Activated CD8-positive, alpha-beta memory T cell treated with anti-CD3 and anti-CD28 coated beads for 4 hours (primary cell): ENCODE measurements at places on chromosomes 11 and 22.

- DNase-seq, result no peak
Measured at GRCh38 chr22:38335077-38335476, 17.8 kb upstream of the CSNK1E start.

GRCh38 chr11:8062781-8063257 is 18.2 kb upstream of the TUB start:
- DNase-seq, result no peak

DNA sequence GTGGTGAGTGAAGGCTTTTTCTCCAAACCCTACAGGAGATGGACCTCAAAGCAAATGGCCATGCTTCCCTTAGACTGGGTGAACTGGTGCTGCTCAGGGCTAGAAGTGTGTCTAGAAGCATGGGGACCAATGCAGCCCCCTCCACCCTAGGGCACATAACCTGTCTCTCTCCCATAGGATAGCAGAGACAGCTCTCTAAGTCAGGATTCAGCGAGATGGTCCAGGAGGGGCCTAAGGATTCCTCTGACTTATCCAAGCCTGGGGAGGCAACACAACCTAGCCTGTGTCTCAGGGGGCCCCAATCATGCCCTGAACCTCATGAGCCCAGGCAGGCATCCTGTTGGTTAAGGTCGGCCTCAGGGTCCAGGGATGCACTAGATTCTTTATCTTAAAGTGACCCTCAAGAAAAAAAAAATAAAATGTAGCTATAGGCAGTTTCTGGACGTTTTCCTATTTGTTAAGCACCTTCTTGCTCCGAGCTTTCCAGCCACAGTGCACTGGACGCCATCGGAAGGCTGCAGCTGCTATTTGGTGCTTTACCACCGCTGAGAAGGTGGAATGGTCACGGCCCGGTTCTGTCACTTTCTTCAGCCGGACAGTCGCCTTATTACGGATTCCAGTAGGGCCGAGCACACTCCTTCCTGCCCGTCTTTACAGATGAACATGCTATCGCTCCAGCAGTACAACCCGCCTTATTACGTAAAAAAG is 5.0 kb upstream of the CCND1 start:
- no peak for DNase-seq

- no peak for DNase-seq
Measured at GRCh38 chr11:99554232-99554903, 533.6 kb downstream of the CNTN5 start.

- DNase-seq, result no peak
Measured at GRCh38 chr11:116420770-116421528, 351.8 kb downstream of the BUD13 start.

DNA sequence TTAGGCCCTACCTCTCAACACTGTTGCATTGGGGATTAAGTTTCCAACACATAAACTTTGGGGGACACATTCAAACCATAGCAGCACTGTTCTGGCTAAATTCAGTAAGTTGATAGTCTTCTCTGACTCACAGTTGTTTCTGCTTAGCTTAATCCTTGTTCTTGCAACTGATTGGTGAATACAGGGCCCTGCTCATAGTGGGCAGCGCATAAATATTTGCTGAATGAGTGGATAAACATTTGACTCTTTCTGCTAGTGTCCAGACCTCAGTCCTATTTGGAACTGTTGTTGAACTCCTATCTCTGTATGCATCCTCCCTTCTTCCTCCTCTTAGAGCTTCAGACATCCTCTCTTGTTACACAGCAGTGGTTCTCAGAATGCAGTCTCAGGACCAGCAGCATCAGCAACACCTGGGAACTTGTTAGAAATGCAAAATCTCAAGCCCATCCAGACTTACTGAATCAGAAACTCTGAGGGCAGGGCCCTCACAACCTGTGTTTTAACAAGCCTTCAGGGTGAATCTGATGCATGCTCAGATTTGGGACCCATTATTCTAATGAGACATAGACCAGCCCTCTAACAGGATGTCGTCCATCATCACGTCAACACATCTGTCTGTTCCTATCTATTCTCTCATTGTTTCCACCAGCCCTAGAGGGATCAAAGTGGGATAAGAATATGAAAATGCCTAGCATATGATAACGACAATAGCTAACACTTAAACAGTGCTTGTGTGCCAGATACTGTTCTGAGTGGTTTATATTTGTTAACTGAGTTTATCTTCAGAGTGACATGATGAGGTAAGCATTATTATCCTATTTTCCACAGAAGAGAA is 22.3 kb downstream of the SPON1 start:
- DNase-seq, result no peak

- DNase-seq, result no peak
Measured at GRCh38 chr22:27129266-27129665, 471.9 kb downstream of the MIAT start.

DNA sequence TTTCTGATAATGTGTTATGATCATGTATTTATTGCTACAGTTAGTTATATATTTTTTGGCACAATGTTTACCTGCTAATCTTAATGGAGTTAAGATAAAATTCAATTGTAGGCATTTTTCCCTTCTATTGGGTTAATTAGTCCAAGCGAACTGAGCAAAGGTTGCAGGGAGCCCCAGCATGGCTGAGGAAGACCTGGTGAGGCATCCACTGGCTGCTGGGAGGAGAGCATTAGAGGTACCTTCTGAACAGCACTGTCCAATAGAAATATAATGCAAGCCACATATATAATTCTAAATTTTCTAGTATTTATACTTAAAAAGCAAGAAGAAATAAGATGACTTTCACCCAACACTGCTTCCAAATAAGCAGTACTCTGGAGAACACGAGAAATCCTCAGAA is 689 bp upstream of the TMEM126A start:
- no peak for DNase-seq

- no peak for DNase-seq
Measured at GRCh38 chr11:113873236-113873626, 2.1 kb downstream of the USP28 start.

- no peak for DNase-seq
Measured at GRCh38 chr22:37196539-37197450, 8.7 kb upstream of the C1QTNF6 start.

GRCh38 chr11:92462821-92463220 is 238.2 kb downstream of the FAT3 start:
- no peak for DNase-seq

GRCh38 chr11:101407324-101407723 is 176.5 kb downstream of the TRPC6 start:
- no peak for DNase-seq

GRCh38 chr11:60825118-60825517 is 16.8 kb upstream of the CCDC86 start:
- DNase-seq, result no peak

DNA sequence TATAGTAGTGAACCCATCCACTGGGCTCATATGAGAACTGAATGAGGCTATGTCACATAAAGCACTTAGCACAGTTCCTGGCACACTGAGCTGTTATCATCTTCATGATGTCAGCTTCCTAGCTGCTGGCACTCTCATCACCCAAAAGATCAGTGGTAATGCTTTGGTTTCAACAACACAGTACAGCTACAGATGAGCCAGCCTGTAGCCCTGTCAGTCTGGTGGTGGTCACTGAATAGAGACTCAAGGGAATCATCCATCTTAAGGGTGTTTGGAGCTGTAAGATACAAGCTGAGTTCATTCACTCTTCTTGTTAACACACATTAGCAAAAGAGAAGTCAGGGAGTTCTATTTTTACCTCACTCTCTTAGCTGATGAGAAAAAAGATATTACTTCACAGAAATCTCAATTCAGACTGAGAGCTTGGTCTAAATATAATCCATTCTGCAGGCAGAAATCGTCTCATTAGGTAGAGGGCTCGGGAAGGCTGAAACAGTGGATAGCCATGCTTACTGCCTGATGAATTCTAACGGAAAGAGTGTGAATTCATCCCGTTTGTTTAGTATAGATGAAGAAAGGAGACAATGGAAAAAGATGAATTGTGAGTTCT is 6.3 kb upstream of the SLC1A2 start:
- DNase-seq, result no peak

DNA sequence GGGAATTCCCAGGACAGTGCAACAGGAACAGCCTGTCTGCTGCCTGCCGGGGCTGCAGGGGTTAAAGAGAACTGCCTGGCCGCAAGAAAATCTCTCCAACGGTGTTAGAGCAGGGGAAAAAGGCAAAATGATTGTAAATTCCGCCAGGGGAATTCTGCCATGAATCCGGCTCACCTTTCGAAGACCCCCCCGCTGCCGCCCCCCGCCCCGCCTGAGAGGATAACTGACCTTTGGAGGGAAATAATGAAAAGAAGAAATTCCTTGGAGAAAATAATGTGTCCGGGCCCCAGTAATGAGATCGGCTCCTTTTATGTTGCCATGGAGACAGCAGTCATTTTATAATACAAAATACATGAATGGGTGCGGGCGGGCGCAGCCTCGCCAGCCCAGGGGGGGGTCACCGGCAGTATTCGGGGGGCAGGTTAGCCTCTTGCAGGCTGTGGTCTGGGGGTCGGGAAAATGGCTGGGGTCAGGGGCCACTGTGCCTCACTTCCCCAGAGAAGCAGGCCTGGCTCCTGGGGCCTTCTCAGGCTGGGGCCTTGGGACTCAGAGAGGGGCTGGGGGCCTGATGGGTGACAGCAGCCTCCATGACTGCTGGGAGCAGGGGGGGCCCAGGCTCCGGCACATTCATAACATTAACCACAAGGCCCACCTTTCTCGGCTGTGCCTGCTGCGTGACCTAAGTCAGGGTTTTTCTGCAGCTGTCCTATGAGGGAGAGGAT is 228.1 kb downstream of the MN1 start:
- DNase-seq, result no peak

DNA sequence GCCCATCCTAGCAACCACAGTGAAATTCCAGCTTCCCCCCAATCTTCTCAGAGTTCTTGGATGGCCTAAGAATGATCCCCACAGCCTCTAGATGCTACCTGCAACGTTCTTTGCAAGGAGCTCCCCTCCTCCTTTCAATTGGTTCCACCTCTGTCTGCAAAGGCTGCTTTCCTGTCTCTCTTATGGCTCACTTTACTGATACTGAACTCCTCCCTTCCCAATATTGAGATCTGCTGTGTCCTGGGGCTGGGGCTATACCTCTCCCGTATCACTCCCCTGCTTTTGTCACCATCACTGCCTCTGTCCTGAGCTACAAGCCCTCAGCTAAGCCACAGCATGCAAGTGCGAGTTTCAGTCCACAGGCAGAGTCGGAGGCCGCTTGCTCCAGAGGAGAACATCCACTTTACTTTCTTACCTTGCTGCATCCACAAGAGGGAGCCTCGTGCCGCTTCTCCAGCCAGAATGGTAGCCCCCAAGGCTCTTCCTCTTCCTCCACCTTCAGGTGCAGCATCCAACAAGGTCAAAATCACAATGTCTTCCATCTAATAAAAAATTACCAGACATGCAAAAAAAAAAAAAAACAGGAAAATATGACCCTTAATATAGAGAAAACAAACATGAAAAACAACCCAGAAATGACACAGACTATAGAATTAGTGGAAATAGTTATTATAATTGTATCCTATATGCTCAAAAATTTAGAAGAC is 48.6 kb upstream of the TMEM45B start:
- DNase-seq, result no peak

DNA sequence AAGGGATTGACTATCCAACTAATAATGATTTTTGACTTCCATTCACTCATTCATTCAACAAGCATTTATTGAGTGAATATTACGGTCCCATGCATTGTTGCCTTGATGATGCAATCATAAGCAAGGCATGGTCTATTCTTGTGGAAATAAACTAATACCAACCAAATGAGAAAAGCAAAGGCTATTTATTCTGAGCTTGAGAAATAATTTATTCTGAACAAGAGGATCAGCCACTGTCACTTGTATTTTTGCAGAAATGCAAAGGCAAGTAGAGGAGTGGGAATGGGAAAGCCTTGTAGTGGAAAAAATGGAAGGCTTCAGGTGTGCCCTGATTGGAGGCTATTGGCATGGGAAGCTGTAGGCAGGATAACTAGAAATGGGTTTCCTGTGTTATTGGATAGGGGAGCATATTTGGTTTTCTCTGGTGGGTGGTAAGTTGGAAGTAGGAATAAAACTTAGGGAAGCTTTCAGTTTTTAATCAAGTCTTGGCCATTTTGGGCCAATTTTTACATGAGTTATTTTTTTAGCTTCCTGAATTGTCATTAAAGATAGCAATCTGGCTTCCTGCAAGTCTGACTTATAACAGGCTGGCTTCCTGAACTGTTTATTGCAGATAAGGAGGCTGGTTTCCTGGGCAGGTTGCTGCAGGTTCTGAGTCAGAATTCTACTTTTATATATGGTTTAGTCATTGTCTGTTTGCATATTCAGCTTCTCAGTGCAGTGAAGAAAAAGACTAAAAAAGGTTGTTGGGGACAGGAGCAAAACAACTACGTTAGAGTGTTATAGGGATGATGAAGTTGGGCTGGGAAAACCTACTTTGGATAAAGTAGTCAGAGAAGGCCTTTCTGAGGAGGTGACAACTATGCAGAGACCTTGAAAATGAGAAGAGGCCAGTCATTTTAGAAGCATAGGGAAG is 106.7 kb downstream of the APIP start:
- no peak for DNase-seq

DNA sequence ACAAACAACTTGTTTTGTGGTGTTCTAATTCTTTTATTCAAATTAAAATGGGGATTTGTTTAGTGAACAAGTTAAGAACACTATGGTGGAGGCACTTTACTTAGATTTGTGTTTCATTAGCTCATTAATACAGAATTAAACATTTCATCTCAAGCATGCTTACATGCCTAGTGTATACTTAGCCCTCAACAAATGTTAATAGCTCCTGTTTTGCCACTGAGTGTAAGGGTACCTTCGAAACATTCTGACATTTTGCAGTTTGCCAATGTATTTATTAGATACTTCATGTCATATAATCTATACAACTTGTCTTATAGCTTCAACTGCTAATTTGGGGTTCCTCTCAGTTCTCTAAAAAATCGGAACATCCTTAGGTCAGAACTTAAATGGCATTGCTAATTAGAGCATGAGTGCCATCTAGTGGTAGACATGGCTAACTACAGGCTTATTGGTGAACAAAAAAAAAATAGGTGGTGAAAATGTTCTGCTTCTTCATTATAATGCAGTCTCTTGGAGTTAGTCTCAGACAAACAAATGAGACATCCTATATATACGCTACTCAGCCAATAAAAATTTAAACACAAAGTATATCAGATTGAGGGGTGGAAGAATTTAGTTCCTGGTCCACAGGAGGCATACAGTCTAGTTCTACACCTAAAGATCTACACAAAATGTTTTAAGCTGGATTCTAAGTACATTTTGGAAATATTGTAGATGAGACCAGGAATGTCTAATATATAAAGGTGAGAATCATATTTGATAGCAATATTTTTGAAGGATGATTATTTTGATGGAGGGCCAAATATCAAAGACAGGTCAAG is 4.9 kb upstream of the CNTN5 start:
- no peak for DNase-seq
